Effector CD4-positive, alpha-beta T cell (primary cell): ENCODE measurements at places on chromosomes 7 and 10.

DNA sequence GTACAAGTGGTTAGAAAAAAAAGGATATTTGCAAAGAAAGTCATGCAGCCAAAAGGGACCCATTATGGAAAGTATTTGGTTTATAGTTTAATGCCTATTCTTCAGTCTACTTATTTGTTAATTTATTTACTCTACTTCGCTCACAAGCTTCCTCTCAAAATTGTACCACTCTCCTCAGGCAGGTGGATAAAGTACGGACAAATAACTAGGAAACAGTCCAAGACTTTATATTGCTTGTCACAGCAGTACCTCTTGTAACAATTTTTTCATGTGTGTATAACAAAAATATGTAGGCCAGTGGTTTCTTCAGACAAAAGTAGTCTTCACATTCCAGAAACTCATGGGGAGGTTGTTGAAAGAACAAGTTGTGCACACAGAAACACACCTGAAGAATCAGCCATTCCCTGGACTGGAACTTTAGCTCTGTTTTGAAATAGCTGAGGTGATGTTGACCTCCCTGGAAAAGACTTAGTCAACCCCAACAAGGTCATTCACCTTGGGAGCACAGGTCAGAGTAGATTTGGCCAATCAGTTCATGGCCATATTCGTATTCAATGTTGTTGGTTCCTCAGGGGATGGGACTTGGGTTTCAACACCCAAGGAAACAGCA is 73.4 kb downstream of the TES start:
- DNase-seq, result no peak

DNA sequence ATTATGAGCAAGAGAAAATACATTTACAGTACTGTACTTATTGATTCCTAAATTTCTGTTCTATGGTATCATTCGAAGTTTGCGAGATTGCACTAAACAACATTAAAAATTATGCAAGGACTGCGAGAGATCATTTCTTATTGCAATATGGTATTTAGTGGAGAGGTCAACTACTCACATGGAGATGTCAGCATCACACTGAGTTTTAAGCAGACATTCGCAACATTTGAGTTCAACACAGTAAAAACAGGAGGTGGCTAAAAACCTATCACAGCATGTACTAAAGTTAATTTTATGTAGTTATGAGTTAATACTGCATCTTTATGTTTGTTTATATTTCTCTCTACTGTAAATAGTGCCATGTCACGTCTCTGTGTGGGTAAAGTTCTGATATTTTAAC is 53.5 kb downstream of the JMJD1C start:
- no peak for DNase-seq

GRCh38 chr10:47055386-47056246 is 144.4 kb downstream of the PTPN20 start:
- DNase-seq, result no peak

DNA sequence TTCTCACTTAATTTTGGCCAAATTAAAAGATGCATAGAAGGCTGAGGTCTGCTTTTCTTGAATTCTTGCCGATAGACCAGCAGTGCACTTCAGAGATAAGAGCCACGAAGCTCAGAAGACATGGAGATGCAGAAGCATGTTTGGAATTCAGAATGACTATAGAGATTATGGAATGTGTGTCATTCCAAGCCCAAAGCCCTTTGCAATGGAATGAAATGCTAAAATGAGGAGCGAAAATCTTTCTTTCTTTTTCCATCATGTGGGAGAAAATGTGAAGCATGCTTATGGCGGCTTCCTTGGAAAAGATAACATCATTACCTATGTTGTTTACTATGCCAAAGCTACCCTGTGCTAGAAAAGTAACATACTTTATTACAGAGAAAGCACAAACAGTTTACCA is 257.0 kb upstream of the RNF32 start:
- no peak for DNase-seq

- no peak for DNase-seq
These were observed 169.2 kb upstream of the LYZL2 start for GRCh38 chr10:30798646-30799185.

- DNase-seq, result no peak
These were observed 90.5 kb upstream of the PLXNA4 start for GRCh38 chr7:132666774-132667172.

GRCh38 chr10:73858013-73858708 is 16.2 kb downstream of the CAMK2G start:
- no peak for DNase-seq

DNA sequence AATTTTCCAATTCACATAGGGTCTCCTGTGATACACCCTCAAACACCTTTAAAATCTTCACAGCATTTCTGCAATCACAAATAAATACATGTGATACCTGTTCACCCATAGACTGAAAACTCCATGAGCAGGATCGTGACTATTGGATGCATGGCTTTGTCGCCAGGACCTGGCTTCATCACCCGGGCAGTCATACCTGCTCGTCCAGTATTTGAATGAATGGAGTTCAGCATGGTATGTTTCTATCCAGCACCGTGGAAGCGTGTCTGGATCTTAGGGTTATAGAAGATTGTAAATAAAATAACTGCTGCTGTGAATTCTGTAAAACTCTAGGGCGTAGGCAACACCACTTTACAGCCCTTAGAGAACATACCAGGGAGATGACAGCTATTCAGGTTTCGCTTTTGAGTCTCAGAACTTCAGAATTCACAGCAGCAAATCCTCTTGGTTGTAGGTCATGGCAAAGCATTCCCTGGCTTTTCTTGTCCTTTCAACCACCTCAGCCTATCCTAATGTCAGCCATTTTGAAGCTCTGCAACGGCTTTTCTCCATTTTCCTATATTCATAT is 47.4 kb upstream of the USP6NL start:
- DNase-seq, result no peak

- DNase-seq, result no peak
These were observed 38.6 kb upstream of the TRIM8 start for GRCh38 chr10:102605712-102606111.

DNA sequence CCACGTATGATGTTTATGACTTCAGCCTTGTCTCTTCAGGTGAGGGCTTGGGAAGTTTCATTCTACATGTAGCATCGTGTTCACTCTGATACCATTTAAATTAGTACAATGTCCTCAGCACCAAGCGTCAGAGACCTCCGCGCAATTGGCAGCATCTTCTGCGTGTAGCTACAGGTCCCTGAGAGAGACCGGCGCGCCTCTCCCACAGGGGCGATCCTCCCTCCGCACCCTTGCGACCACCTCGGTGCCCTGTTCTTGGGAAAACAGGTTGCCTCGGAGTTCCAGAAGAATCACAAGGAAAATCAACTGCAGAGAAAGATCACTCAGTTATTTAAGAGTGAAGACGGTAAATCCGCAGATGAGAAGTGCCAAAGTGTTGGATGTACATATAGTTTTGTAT is 206.2 kb downstream of the GATA3 start:
- no peak for DNase-seq

- DNase-seq, result no peak
These were observed 19.6 kb downstream of the GRID2IP start for GRCh38 chr7:6531492-6532279.

DNA sequence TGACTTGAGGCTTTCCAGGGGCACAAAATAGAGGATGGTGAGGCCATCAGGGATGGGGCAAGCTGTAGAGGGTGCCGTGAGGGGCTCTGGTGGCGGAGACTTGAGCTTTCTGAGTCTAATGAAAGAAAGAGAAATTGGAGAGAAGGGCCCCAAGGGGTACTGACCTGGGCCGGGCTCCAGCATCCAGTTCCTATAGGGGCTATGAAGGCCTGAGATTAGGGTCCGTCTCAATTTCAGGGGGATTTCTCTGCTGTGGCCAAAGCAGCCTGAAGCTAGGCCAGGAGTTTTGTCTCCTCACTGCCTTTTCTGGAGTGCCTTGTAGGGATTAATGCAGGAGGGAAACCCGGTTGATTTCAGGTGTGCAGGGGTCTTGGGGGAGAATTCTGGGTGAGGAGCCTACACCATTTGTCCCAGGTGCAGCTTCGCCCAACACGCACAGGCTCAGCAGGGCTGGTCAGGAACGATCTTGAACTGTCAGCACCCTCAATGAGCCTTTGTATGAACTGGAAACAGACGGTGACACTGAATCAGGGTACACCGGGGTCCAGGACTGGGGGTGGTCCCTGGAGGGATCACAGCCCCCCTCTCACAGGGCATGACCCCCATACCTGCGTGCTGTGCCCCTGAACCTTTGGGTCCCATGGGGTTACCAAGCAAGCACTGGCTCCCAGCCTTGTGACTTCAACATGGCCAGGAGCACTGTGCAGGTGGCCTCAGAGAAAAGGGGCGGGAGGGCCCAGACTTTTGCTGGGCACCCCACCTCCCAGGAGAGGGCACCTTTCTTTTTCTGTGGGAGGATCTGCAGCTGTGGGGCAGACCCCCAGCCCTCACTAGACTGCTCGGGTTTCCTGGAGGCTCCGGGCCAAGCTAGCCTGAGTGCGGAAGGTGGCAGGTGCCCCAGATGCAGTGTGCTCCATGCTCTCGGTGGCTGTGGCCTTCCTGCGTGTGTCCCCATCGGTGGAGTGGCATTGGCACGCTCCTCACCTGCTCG is 122.9 kb upstream of the RET start:
- no peak for DNase-seq

DNA sequence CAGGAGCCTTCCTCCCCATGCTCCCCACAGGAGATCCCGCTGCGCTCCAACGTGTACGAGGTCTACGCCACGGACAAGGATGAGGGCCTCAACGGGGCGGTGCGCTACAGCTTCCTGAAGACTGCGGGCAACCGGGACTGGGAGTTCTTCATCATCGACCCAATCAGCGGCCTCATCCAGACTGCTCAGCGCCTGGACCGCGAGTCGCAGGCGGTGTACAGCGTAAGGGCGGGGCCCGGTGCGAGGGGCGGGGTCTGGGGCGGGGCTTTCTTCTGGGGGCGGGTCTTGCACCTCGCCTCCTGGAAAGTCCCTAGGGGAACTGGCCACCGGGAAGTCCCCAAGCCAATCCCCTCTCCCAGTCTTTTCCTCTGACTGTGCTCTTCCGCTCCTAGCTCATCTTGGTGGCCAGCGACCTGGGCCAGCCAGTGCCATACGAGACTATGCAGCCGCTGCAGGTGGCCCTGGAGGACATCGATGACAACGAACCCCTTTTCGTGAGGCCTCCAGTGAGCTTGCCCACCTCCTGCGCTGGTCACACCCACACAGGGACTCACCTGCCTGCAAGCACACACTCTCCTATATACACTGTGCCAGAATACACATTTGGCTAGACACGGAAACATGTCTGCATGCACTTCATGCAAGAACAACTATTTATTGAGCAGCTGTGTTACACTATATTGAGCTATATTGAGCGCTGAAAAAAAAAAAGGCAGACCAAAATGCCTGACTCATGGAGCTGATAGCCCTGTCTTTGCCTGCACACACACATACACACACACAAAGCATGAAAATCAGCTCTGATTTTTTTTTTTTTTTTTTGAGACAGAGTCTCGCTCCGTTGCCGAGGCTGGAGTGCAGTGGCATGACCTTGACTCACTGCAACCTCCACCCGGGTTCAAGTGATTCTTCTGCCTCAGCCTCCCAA is 32.7 kb upstream of the VSIR start:
- no peak for DNase-seq

- DNase-seq, result no peak
These were observed 13.3 kb upstream of the IFIT1B start for GRCh38 chr10:89364531-89364930.

DNA sequence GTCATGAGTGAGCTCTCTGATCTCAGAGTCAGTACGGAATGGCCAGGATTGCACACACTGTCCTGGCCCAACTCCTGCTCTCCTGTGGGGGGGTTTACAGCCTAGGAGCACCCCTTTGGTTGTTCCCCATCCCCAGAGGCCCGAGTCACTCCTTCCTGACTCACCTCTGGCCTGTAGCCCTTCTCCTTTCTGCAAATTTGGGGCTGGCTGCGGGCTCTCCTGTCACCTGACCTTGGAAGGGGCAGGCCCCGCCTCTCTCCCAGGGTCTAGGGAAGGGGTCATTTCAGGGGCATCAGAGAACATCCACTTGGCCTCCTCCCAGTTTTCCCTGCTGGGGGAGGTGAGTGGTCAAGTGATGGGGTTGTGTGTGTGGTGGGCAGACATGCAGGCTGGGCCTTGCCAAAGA is 1.7 kb downstream of the NYAP1 start:
- no peak for DNase-seq

GRCh38 chr10:92773776-92774175 is 74.5 kb upstream of the EXOC6 start:
- DNase-seq, result no peak

DNA sequence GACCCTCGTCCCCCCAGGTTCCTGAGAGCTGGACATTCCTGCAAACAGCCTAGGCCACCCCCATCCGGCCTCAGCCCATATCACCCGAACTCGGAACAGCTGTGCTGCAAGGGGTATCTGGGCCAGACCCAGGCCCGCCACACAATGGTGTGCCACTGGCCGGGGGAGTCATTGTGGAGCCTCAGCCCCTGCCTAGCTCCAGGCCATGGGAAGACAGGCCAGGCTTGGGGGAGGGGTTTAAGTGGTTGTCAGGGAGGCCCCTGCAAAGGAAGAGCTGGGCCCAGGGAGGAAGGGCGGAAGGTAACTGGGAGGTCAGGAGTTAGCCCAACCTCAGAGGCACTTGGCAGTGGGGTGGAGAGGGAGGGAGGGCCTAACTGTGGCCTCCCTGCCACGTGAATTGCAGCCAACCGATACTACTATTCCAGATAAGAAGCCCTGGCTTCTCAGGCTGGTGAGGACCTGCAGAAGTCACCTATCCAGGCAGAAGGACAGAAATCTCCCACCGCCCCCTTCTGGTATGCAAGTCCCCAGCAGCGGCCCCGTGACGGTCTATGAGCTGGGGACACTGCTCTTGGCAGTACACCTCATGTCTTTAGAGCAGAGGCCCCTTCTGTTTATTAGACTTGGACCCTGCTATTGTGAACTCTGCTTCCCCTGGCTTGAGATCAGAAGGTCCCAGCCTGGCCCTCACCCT is 26.8 kb downstream of the VSIR start:
- DNase-seq, result no peak

DNA sequence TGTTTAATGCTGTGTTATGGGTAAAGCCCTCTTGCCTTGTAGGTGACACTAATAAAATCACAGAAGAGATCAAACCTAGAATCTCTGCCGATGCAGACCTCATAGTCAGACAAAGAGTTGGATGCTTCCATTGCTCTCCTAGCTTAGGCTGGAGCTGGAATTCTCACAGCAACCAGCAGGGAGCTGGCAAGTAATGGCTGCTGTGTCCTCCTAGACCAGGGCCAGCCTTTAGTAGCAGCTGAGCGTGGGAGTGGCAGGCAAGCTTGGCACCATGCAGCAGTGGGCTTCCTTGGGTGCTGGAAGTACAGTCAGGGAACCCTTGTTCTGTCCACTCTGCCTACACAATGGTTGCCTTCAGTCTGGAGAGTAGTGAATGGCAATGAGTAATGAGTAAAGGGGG is 598.3 kb upstream of the GALNT17 start:
- DNase-seq, result no peak

- DNase-seq, result no peak
These were observed 23.6 kb upstream of the PPIA start for GRCh38 chr7:44772867-44773266.

GRCh38 chr10:50395851-50396250 is 144.5 kb upstream of the ASAH2 start:
- no peak for DNase-seq

DNA sequence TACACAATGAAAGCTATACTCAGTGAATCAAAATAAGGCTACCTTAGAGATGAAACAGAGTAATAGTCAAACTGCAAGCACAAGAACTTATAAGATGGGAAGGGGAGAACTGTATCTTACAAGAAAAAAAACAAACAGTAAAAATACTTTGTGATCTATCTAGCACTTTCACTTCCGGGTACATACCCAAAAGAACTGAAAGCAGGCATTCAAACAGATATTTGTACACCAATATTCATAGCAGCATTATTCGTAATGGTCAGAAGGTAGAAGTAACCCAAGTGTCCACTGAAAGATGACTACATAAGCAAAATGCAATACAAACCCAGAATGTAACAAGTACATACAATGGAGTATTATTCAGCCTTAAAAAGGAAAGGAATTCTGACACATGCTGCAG is 18.0 kb downstream of the FAM204A start:
- no peak for DNase-seq

GRCh38 chr7:16265863-16266458 is 155.4 kb downstream of the CRPPA start:
- DNase-seq, result no peak
